ENCODE measurements at places on chromosomes 6 and 20.

DNA sequence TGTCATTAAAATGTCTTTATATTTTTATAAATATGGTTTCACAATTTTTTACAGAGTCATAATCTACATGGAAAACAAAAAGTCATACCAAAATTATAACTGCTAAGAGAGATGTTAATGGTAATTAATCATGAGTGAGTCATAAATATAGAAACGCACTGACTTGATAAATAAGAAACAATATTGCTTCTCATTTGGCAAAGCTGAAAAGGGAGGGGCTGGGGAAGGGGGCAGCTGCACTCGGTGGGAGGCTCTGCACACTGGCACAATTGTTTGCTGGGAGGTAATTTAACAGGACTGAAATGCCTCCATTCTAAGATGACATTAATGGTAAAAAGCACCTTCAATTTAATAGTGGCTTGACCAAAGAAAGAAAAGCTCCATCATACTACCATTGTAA is 133.3 kb upstream of the AGPAT4 start:
- DNase-seq, result no peak

DNA sequence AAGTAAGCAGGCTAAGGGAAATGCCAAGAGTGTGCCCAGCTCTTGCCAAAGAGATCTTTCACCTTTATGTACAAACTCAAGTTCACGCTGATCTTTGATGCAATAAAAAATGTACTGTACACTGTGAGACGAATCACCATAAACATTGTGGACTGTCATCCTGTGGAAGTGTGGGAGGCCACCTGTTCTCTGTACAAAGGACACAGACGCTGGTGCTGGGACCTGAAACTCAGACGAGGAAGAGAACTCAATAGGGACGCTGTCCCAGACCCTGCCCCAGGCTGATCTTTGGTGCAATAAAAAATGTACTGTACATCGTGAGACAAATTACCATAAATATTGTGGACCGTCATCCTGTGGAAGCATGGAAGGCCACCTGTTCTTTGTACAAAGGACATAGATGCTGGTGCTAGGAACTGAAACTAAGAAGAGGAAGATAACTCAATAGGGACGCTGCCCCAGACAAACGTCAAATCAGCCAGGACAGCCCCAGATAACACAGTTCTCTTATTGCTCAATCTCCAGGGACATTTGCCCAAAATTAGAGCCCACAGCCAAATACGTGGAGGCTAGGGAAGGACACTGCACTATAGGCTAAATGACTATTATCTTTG is 312.7 kb upstream of the SGK1 start:
- DNase-seq, result no peak

GRCh38 chr20:42756991-42757390 is 432.7 kb downstream of the PTPRT start:
- no peak for DNase-seq

DNA sequence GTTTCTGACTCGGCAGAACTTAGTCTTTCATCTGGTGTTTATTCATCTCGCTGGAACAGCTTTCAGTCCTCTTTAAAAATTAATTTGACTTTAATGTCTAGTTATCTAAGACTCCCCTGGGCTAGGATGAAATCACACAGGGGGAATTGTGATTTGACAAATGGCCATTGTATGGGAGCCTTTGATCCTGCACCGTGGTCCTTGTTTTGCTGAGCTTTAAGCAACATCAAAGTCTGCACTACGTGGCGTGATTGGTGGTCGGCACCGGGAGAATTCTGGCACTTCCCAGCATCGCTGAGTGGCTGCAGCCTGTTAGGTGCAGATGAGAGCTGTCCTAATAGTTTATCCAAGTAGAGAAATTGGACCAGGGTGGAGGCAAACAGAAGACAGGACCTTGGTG is 146.9 kb downstream of the TBC1D7 start:
- no peak for DNase-seq

DNA sequence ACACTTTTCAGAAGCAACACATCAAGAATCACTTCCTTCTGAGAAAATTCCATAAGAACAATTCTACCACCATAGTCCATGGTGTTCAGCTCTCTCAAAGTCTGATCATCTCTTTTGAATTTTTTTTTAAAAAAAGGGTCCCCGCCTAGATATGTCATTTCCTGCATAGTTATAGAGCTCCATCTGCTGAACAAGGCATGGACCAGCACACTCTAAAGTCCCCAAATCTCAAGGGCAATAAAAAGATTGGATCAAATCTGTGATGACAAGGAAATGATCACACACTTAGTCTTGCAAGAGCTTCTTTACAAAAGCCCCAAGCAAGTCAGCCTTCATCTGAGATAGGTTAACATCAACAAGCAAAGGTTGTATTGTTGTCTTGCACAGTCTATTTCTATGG is 100.7 kb upstream of the STMND1 start:
- no peak for DNase-seq

- no peak for DNase-seq
These were observed 8.9 kb upstream of the LKAAEAR1 start for GRCh38 chr20:64093013-64093503.
